Stimulated activated CD4-positive, alpha-beta T cell treated with anti-CD3 and anti-CD28 coated beads, Interleukin-1b, Interleukin-23, amount 100 ng/mL, for 1 hour (primary cell): ENCODE measurements at places on chromosomes 11 and 22.

DNA sequence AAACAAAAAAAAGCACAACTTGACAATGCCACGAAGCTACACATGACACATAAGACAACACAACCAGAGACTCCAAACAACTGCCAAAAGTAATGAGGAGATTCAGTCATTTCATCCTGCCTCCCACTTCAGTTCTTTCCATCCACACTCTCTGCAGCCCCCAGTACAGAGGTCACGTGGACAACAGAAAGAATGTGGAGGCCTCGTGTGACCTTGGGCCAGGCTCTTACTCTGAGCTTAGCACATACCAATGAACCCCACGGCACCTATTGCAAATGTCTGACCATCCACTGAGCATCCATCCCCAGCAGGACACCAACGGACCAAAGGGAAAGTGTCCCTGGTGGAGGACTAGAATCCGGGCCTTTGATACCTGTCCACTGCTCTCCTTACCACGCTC lies 12.5 kb downstream of the CBX7 start:
- DNase-seq, result no peak

- no peak for DNase-seq
Observed at GRCh38 chr11:118956847-118957469, 860 bp downstream of the UPK2 start.

- no peak for DNase-seq
Observed at GRCh38 chr22:17552737-17553136, 10.6 kb upstream of the SLC25A18 start.

GRCh38 chr22:29484642-29485041 lies 4.6 kb downstream of the NEFH start:
- no peak for DNase-seq

DNA sequence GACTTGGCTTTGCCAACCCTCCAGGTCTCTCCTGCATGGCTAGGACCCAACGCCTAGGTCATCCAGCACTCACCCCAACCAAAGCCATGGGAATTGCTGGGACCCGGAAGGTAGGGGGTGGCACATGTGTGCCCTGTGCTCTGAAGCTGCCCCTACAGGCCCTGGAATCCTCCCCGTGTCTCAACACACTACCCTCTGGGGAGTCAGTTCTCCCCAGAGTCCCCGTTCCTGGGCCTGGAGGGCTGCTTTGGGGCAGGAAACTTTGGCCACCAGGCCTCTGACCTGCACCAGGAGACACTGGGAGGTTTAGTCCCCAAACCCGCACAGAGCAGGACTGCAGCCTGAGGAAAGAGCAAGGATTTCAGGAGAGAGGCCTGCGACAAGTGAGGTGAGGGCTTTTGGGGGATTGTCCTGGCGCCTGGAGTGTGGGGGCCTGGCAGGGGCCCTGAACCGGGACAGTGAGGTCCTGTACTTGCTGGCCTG lies 495 bp upstream of the IFITM1 start:
- DNase-seq, result no peak

DNA sequence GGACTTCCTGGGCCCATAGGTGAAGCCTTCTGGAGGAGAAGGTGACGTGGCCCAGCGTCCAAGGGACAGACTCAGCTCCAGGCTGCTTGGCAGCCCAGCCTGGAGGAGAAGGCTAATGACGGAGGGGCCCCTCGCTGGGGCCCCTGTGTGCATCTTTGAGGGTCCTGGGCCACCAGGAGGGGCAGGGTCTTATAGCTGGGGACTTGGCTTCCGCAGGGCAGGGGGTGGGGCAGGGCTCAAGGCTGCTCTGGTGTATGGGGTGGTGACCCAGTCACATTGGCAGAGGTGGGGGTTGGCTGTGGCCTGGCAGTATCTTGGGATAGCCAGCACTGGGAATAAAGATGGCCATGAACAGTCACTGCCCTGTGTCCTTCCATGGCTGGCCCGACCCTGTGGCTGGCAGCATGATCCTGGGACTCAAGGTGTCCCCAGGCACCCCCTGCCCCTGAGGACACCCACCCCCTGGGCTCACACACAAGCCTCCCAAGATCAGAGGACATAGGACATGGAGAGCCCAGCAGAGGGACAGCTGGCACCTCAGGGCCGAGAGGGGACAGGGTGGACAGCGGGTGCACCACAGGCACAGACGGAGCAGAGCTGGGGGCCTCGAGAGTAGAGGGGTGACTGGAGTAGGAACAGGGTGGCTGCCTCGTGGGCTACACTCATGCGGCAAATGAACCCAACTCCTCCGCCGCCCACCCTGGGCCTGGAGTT lies 10.1 kb downstream of the SIGIRR start:
- no peak for DNase-seq

DNA sequence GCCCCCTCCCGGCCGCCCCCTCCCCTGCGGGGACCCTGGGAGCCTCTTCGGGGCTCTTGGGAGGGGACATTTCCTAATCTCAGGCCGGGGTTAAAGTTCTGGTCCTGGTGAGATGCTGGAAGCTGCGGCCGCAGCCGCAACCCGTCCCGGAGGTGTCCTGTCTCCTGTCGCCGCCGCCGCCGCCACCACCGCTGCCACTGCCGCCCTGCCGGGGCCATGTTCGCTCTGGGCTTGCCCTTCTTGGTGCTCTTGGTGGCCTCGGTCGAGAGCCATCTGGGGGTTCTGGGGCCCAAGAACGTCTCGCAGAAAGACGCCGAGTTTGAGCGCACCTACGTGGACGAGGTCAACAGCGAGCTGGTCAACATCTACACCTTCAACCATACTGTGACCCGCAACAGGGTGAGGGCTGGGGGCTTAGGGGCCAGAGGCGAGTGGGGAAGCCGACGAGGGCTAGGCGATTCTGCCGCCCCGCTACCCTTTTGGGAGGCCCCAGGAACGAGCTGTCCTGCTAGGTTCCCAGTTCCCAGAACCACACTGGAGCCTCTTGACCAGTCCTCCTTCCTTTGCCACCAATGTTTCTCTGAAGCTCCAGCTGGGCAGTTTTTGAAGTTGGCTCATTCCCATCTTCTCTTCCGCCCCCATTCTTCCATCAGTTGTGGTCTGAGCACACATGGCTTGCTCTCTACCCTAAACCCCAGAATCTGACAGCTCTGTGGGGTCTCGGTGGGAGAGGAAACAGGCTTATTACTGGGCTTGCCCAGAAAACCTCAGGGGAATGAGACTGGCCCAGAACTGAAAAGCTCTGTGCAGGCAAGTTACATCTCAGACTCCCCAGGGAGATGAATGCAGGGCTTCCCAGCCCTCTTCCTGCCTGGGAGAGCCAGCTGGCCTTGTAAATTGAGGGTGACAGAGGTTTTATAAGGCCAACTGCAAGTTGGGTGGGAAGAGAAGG lies 781 bp downstream of the SIDT2 start:
- no peak for DNase-seq

- DNase-seq, result no peak
Observed at GRCh38 chr11:126899961-126900748, 100.4 kb downstream of the KIRREL3 start.

DNA sequence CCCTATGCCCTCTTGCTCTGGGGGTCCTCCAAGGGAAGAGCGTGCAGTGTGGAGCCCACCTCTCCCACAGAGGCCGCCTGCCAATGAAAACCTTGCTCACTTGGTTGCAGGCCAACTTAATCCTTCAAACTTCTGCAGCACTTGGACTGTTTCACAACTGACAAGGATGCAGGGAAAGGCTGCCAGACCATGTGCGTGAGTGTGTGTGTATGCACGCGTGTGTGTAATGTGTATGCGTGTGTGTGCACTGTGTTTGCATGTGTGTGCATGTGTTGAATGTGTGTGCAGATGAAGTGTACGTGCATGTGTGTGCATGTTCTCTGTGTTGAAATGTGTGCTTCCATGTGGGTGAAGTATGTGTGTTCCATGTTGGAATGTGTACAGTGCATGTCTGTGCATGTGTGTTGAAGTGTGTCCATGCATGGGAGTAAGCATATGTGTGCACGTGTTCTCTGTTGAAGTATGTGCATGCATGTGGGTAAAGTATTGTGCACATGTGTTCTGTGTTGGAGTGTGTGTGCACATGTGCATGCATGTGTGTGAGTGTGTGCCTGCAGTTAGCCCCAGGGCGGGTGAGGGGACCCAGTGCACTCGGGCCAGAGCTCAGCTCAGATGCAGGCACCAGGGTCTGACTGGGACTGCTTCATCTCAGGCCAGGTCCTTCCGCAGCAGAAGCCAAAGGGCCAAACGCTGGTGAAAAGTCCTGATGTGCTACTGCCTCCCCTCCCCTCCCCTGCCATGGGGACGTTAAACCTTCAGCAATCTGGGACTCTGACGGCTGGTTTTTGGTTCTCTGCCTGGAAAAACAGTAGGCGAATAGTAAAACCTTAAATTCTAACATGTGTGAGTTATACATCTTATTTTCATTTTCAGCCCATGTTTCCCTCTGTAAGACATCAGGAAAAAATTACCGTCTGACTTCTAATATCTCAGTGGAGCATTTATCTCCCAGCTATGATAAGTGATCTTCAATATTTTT lies 72.0 kb downstream of the FLI1 start:
- no peak for DNase-seq

DNA sequence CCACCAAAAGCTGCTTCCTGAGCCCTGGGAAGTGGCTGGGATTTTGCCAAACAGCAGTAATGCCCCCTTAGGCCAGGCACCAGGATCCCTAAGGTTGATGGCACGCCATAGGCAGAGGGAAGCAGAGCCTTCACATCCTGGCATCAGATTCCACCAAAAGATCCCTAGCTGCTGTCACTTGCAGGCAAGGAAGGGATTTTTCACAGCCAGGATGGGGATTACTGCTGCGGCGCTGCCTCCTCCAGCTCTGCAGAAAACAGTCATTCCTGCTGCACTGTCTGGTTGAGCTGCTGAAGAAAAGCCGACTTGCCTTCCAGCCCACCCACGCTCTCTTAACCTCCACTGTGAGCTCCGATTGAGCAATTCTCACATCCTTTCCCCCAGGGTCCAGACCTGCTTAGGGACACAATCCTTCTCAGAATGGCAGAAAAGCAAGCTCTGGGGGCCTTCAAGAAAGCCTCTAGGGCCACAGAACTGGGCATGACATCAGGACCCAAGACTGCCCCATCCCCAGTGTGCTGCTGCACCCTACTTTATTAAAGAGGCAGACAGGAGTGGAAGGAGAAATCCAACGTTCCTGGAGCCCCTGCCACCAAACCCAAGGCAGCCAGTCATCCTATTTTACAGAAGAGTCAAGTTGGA lies 19.9 kb downstream of the SYN3 start:
- DNase-seq, result no peak

DNA sequence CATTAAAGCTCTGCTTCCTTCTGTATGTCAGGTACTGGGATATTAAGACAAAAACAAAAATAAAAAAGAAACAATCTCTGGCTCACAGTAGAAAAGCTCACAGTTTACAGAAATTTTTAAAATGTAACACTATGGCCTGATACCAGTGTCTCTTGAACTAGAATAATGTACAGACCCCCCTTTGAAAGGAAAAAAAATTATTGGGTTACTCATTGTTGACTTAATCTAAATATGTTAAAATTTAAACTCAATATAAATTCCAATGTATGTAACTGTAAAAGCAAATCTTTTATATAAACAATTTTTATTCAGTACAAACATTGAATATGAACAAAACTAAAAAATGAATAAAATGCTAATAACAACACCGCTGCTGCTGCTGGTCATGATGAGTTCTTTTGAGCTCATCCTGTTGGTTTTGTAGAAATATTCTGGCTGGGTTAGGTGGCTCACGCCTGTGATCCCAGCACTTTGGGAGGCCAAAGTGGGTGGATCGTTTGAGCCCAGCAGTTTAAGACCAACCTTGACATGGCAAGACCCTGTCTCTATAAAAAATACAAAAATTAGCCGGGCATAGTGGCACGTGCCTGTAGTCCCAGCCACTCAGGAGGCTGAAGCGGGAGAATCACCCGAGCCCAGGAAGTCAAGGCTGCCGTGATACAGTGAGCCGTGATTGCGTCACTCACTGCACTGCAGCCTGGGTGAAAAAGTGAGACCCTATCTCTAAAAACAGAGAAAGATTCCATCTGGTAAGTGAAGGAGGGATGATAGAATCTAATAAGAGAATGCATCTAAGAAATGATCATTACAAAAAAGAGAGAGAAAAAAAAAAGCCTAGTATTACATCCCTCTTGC lies 11.8 kb upstream of the KCNE3 start:
- DNase-seq, result no peak
